ENCODE measurements at places on chromosomes 3 and 15. TPM values are rescaled to one million over a fixed set of nuclear protein-coding genes. Genes with fewer than 3 reads are reported as not detected.

- H3K27me3 ChIP-seq: no peaks in the 10 kb centered on the region
- no peak overlapping the region for H3K4me3 ChIP-seq
- no peaks in the 10 kb centered on the region for H3K36me3 ChIP-seq
- no peak for DNase-seq
- no peak overlapping the region for H3K27ac ChIP-seq
- no peaks in the 10 kb centered on the region for H3K4me1 ChIP-seq
Observed at GRCh38 chr15:26805470-26805869, 32.6 kb upstream of the GABRB3 start.

The PLSCR5 gene
- not detected for total RNA-seq

DNA sequence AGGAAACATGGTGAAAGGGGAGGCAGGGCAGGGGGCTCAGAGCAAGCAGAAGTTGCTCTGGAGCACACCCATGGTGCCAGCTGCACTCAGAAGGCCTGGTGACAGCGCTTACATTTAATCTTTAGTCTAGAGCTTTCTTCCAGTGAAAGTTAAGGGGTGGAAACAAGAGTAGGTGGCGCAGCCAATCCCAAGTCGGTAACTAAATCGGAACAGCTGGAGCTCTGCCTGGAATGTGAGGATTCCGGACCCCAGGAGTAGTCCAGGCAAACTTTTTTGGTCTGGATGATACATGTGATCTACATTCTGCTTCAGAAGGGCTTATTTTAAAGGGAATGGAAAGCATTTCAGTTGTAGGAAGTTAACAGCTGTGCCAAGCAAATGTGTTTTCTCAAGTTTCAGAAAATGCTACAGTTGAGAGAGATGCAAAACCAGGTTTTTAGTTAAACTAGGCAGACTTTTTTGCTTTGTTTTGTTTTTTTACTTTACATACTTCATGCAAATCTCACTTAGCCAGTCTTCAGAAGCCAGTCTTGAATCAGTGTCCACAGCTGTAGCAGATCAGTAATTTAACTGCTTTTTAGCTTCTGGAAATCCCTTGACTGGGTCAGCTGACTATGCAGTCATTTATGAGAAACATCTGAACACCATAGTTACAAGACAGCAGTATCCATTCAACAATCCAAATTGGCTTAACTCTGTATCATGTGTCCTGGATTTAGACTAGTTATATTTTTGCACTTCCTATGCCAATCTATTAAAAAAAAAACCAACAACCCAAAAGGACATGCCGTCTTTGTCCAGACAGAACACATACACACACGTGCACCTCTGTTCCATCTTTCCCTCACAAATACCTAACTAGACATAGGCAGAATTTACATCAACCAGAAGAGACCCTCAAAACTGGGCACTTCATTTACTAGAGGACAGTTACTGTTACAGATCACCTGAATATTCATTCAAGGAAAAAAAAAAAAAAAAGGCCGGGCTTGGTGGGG lies 33.2 kb downstream of the ZNF106 start:
- peak overlapping the region; percentile 27 for H3K4me3 ChIP-seq
- H3K4me1 ChIP-seq: peaks cover 32% of the 10 kb centered on the region
- peaks cover 5% of the 10 kb centered on the region for H3K36me3 ChIP-seq
- H3K27me3 ChIP-seq: no peaks in the 10 kb centered on the region
- DNase-seq: peak; percentile 91

- H3K27me3 ChIP-seq: no peaks in the 10 kb centered on the region
- H3K36me3 ChIP-seq: no peaks in the 10 kb centered on the region
- peaks cover 25% of the 10 kb centered on the region for H3K4me1 ChIP-seq
- H3K27ac ChIP-seq: no peak overlapping the region
Observed at GRCh38 chr3:43248185-43248583, 38.2 kb upstream of the SNRK start.

The STRIT1 gene
- total RNA-seq: not detected

DNA sequence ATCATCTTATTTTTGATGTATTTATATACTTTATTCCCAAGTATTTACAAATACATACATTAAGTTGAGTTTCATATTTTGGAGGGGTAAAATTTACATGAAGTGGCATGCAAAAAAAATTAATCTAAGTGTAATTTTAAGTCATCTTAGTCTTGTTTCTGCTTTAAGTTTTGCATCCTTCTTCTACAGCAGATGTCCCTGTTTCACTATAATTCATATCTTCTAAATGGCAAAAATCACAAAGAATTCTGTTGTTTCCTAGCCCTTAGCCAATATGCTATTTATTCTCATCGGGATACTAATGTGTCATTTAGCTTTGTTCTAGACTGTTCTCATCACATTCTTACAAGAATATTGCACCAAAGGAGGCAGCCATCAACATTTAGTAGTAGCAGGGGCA lies 831.9 kb downstream of the GBE1 start:
- H3K27me3 ChIP-seq: no peaks in the 10 kb centered on the region
- no peaks in the 10 kb centered on the region for H3K36me3 ChIP-seq
- H3K27ac ChIP-seq: no peak overlapping the region
- no peak for DNase-seq
- no peak overlapping the region for H3K4me3 ChIP-seq

The RNF7 gene
- 87.2 TPM for total RNA-seq

The C2CD4B gene
- total RNA-seq: not detected

- H3K27ac ChIP-seq: no peak overlapping the region
- DNase-seq: no peak
- no peak overlapping the region for H3K4me3 ChIP-seq
- no peaks in the 10 kb centered on the region for H3K27me3 ChIP-seq
- H3K4me1 ChIP-seq: peaks cover 26% of the 10 kb centered on the region
- H3K36me3 ChIP-seq: no peaks in the 10 kb centered on the region
Observed at GRCh38 chr15:51739061-51739712, 1.7 kb upstream of the LYSMD2 start.

- no peak overlapping the region for H3K4me3 ChIP-seq
- no peaks in the 10 kb centered on the region for H3K36me3 ChIP-seq
- H3K27me3 ChIP-seq: no peaks in the 10 kb centered on the region
- H3K4me1 ChIP-seq: no peaks in the 10 kb centered on the region
Observed at GRCh38 chr3:11724615-11725339, 81.1 kb upstream of the VGLL4 start.

The ZBED2 gene
- not detected for total RNA-seq

GRCh38 chr3:66413151-66413751 lies 87.6 kb downstream of the LRIG1 start:
- peaks cover 100% of the 10 kb centered on the region for H3K4me1 ChIP-seq
- H3K4me3 ChIP-seq: no peak overlapping the region
- H3K27me3 ChIP-seq: no peaks in the 10 kb centered on the region

GRCh38 chr3:124838963-124839362 lies 48.2 kb downstream of the ITGB5 start:
- peaks cover 12% of the 10 kb centered on the region for H3K36me3 ChIP-seq
- no peak overlapping the region for H3K4me3 ChIP-seq
- no peaks in the 10 kb centered on the region for H3K27me3 ChIP-seq
- DNase-seq: no peak
- H3K4me1 ChIP-seq: peaks cover 60% of the 10 kb centered on the region

The TP63 gene
- 0.28 TPM for total RNA-seq

- no peak overlapping the region for H3K27ac ChIP-seq
- H3K27me3 ChIP-seq: no peaks in the 10 kb centered on the region
- no peak overlapping the region for H3K4me3 ChIP-seq
- no peak for DNase-seq
- no peaks in the 10 kb centered on the region for H3K4me1 ChIP-seq
Observed at GRCh38 chr3:12890610-12891390, 49.4 kb upstream of the RPL32 start.

The LIPH gene
- not detected for total RNA-seq

The CEP63 gene
- total RNA-seq: 33.5 TPM
